ENCODE measurements at places on chromosomes 2 and 18.

GRCh38 chr2:240635998-240636547, 10.8 kb downstream of the GPR35 start:
- DNase-seq, result no peak

- peak; percentile 14 for DNase-seq
These were observed 952.4 kb downstream of the EPHA4 start for GRCh38 chr2:220619525-220620220.

- no peak for DNase-seq
These were observed 201.7 kb upstream of the HS6ST1 start for GRCh38 chr2:128520340-128520739.

GRCh38 chr2:23486684-23487075, 101.7 kb downstream of the KLHL29 start:
- no peak for DNase-seq

DNA sequence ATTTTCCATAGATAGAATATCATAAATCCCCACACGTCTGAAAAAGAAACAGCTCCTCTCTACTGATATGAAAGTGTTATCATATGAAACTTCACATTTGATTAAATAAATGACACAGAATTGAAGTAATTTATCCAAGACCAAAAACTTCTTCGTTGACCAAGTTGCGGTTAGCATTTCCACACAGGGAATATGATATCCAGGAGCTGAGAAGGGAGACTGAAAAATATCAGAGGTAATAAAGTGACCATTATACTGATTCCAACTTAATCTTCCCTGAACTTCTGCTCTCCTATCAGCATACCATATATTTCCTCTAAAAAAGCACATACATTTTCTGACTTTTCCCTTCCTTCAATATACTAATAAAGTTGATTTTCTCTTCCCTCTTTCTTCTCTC, 356.2 kb upstream of the CHST9 start:
- no peak for DNase-seq

- DNase-seq, result no peak
These were observed 32.6 kb downstream of the DSEL start for GRCh38 chr18:67483952-67484351.

GRCh38 chr2:105518897-105519296, 120.0 kb upstream of the FHL2 start:
- no peak for DNase-seq

DNA sequence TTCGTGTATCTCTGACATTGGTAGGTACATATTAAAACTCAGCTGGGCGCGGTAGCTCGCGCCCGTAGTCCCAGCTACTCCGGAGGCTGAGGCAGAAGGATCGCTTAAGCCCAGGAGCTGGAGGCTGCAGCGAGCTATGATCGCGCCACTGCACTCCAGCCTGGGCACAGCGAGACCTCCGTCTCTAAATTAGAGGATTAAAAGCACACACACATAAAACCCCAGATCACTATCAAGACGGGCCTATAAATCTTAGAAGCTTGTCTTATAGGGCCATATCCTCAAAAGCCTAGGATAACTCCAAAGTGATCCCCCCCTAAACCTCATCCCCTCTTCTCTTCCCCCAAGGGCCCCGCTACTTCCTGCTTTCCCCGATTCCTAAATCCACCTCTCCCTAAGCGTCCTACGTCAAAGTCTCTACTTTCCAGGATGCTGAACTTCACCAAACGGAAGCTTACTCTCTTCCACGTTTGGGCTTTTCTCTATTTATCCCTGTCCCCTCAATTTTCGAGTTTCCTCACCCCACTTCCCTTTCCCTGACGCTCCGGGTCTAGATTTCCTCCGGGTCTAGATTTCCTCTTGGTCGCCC, 707 bp downstream of the KRCC1 start:
- DNase-seq, result no peak

DNA sequence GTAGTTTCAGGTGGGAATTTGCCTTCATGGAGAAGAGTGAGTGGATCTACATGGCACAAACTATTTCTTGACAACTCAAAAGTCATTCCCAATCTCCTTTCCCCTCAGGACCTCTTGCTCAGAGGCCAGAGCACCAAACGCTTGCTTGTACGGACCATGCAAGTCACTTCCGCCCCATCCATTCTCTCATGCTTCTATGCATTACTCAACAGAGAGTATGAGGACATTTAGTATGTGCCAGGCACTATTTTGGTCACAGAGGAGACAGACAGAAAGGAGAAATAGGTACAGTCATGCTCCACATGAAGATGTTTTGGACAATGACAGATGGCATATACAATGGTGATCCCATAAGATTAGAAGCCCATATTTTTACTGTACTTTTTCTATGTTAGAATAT, 117.5 kb downstream of the ACTR3 start:
- DNase-seq, result no peak

DNA sequence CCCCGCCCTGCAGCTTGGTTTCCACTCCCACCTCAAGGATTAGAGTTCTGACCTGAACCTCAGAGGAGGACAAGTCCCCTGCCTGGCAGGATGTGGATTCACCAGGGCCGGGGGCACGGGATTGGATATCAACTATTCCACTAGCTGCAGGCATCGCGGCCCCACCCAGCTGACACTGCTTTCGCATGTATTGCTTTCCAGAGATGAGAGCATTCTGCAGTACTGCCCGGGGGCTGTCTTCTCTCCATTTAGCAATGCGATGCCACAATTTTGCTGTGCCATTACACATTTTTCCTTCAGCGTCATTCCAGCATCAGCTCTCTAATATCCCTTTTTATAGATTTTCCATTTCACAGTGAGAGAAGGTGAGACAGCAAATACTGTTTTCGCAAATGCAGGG, 42.0 kb downstream of the CTIF start:
- no peak for DNase-seq

DNA sequence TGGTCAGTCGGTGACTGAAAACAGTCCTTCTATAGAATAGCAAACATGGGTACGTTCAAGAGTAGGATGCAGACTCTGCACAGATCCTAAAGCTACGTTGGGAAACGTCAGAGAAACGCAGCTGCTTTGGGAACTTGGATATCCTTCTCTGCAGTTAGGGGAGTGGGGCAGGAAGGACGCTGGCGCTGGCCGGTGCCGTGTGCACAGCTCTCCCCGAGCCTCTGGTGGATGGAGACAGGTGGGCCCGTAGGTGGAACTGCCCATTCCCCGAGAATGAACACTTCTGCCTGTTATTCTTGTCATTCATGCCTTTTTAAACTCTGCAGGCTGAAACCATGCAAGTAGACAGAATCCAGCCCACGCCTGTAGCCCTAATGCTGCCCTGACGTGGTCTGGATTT, 91.7 kb upstream of the MBOAT2 start:
- DNase-seq, result no peak
